ENCODE measurements at places on chromosomes 7 and 10. TPM values are rescaled to one million over a fixed set of nuclear protein-coding genes. Genes with fewer than 3 reads are reported as not detected.
A peak's percentile ranks its signal among the peaks of the same experiment; 100 is the strongest.

The HMX3 gene
- not detected for total RNA-seq

- DNase-seq = no peak
These were observed 171.5 kb downstream of the PRPF18 start for GRCh38 chr10:13758312-13758711.

- DNase-seq = no peak
These were observed 88.6 kb downstream of the LYZL1 start for GRCh38 chr10:29377333-29377961.

DNA sequence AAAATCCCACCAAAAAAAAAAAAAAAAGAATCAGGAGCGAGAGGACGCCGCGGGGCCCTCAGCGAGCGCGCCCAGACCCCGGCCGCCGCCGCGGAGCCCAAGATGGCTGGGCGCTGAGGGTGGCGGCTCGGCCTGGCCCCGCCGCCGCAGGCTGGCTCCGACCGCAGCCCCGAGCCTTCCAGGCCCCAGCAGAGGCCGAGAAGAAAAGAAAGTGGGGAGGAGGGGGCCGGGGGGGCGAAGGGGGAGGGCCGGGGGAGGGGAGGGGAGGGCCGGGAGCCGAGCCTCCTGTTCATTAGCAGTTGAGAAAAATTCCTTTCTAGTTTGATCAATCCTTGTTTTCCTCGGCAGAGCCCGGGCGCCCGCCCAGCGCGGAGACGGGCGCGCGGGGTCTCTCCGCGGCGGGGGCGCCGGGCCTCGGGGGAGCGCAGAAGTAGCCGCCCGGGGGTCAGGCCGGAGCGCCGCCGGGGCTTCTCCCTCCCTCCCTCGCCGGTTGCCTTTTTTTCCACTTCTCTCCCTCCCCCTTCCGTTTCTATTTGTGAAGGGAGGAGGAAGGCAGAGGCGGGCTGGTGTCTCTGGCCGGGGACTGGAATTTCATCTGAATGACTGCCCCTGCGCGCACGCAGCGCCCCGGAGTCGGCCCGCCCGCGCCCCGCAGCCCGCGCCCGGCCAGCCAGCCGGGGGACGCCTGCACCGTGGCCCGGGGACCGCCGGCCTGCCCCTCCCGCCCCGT, 778 bp upstream of the TRIM8 start:
- no peak for DNase-seq

DNA sequence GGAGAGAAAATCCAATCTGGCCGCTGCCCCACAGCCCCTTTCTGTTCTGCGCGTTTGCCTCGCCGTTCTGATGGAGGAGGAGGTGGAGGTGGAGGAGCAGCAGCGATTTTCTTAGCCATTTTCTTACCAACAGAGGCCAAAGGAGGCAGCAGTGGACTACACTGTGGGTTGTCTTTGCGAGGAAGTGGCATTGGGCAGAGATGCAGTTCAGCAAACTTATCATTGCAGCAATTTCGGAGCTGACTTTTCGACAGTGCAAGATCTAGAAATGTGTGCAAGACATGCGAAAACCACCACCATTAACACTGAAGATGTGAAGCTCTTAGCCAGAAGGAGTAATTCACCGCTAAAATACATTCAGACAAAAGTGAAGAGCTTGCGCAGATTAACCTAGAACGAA, 1.9 kb upstream of the ARL4A start:
- DNase-seq = peak; percentile 6

- no peak for DNase-seq
These were observed 27.1 kb upstream of the TAS2R16 start for GRCh38 chr7:123022576-123022975.

Data from activated T-helper 1 cell treated with anti-CD3 and anti-CD28 coated beads, Interleukin-12 subunit alpha, Interleukin-12 subunit beta, Interleukin-2, Interleukin-4 antibody, amounts not matched to agents 30 ng/mL and 10 ng/mL and 1 ng/mL, durations not matched to agents 14 hours and 24 hours and 36 hours (primary cell).